ENCODE measurements at places on chromosomes 2 and 18.

DNA sequence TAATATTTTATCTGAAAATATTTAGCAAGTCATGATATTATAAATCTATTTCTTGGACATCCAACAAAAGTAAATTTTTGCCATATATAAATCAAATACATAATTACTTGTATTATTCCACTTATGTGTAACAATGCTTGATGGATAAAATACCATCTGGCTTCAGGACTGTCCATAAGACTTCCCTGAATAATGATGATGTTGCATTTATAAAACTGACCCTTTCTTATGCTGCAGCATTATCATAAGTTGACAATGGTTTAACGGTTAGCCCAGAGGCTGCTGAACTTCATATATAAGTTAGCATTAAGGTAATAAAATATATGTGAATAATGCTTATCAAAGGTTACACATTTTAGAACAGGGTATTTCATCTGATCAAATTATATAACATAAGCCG, 95.4 kb downstream of the CDH2 start:
- no peak for DNase-seq

GRCh38 chr2:100736121-100736915, 83.6 kb upstream of the NPAS2 start:
- no peak for DNase-seq

DNA sequence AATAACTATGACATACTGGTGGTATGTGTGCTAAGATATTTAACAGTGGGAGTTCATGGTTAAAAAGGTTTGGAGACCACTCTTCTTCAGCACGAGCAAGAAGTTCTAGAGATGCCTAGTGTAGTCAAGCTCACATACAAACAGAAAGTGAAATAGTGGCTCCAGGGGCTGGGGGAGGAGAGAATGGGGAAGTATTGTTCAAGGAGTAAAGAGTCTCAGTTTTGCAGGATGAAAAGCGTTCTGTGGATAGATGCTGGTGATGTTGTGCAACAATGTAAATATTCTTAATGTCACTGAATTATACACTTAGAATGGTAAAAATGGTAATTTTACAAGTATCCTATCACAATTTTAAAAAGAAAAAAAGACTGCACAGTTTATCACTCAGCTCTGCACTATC, 29.0 kb upstream of the EPAS1 start:
- peak; percentile 70 for DNase-seq

- DNase-seq: no peak
Observed at GRCh38 chr2:10377052-10377746, 70.9 kb downstream of the ODC1 start.

DNA sequence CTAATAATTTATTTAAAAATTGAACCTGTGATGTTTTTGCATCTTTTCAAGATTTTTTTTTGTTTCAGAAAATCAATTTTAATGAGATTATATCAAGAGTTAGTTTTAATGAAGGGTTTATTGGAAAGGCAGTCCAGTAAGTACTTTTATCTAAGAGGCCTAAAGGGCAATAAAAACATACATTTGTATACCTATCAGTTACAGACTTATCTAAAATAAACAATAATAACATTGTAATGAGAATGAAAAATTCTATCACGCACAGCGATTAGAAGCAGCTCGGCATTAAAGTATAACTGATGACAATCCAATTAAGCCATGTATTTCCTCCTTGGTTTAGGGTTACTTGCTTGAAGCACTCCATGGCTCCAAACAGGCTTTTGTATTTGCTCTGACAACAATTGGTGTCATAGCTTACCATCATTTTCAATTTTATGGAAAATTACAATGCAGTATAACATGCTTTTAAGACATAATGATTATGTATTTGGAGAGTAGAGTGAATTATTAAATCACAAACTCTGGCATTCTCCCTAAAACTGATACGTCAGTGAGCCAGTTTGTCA, 629.4 kb downstream of the TSN start:
- DNase-seq: no peak

- DNase-seq: no peak
Observed at GRCh38 chr2:212539072-212539880, 674 bp upstream of the ERBB4 start.

DNA sequence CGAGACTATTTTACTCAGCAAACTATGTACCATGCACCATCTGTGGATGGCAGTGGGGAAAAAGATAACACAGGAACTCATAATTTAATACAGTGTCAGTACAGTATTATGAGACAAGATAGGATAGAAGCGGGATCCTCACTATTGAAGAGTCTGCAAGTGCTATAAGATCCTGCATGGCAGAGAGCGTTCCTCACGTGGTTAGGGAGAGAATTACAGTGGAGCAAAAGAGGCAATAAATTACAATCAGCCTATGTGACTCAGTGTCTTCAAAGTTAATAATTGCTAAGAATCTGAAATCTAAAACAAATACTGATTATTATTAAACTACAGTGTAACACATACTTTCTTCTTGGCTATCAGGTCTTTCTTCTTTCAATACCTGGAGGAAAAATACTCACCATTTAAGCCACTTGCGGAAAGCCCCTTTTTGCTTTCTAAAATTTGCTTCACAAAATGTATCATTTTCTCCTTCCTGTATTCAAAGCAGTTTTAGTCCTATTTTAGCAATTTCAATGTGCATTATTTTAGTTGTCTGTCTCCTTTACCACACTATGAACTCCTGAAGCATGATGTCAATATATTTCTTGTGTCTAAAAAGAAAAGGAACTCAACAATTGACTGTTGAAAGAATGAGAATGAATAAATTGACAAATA, 342.9 kb downstream of the SPAG16 start:
- no peak for DNase-seq

GRCh38 chr2:5914811-5915611, 222.8 kb downstream of the SOX11 start:
- DNase-seq: no peak

DNA sequence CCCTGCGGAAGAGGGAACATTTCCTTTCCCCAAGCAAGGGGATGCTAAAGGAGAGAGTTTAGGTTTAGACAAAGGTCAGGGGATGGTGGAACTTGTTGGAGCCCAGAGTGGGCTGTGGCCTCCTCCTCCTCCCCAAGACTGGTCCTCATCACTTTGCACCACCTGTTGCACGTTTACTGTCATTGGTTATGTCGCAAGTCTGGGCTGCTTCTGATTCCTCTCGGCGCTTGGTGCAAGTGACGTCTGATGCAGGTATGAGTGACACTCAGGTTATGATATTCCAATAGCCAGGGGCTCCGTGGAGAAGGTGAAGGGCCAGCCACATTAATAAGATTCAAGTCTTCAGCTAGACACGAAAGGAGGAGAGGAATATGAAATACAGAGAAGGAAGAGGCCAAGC, 59.8 kb downstream of the TSN start:
- DNase-seq: no peak

GRCh38 chr2:39933196-39933595, 154.1 kb upstream of the THUMPD2 start:
- DNase-seq: no peak

- no peak for DNase-seq
Observed at GRCh38 chr2:221346411-221346810, 225.7 kb downstream of the EPHA4 start.

GRCh38 chr2:148218326-148219075, 197.6 kb downstream of the MBD5 start:
- DNase-seq: no peak

GRCh38 chr18:55405893-55406406, 182.0 kb downstream of the TCF4 start:
- DNase-seq: peak; percentile 55

DNA sequence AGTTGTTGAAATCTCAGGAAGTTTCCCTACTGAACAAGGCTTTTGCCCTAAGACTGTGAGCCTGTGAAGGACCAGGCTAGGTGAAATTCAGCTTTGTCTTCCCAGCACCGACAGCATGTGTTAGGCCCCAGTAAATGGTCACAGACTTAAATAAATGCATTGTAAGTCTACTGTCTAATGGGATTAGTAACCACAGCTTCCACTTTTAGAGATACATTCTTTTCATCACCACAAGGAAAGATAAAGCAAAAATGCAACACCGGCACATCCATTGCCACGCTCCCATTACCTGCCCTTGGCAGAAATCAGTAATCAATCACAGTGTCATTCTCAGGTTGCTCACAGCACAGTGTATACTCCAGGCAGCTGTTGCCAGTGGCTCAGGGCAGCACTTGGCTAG, 59.3 kb downstream of the CRACDL start:
- no peak for DNase-seq

GRCh38 chr2:171706152-171706803, 19.0 kb downstream of the DYNC1I2 start:
- no peak for DNase-seq

DNA sequence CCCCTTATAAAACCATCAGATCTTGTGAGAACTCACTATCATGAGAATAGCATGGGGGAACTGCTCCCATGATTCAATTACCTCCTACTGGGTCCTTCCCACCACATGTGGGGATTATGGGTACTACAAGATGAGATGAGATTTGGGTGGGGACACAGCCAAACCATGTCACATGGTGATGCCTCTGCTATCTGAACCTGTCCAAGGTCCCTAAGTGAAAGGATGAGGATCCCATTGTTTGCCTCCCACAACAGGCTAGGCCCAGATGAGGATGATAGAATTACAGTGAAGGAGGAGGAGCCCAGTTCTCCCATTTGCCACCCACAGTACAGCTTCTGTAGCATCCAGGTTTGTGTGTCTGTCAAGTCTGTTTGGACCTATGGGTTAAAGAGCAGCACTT, 65.4 kb downstream of the PRKCE start:
- DNase-seq: no peak

DNA sequence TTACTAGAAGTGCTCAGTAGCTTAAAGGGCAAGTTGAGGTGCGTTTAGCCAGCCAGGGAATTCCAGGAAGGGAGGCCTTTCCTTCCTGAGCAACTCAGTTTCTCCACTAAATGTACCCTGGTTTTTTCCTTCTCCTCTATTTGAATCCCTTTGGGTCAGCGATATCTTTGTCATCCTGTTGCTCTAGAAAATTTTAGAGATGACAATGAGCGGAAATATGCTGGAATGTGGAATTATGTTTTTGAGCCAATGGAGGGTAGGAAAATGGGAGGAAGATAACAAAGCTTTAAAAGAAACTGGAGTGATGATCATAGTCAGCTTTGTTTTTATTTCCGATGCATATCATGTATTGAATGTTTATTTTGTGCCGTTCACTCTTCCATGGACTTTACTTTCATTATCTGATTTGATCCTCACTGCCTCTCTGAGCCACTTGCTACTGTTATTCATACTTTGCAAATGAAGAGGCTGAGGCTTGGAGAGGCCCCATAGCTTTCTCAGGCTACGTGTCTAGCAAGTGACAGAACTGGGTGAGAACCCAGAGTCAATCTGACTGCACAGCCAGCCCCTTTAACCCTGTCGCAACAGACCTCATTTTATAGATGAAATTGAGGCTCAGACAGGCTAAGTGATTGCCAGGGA, 67.3 kb downstream of the NTSR2 start:
- DNase-seq: no peak

DNA sequence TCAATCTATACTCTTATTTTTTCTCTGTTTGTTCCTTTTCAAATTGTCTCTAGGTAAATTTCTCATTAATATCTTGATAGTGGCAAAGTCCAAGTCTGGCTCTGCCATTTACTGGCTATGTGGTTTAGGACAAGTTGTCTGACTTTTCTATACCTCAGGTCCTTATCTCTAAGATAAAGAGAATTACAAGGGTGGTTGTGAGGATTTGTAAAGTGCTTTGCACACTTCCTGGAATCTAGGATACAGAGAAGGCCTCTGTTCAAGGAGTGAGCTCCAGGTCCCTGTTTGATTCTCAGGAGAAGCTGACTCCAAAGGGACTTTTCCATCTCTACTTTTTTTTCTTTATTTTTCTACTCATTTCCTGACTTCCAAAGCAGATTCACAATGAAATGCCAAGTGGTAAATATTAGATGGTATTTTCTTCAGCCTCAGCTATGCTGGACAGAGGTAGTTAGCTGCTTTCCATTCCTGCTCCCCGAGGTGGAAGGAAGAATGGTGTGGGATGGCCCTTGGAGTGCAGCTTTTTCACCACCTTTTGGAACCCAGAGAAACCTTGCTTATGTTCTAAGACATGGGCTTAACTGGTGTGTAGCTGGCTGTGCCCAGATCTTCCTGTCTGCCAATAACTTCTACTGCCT, 90.5 kb downstream of the GALNT1 start:
- no peak for DNase-seq

- DNase-seq: no peak
Observed at GRCh38 chr2:28644760-28645159, 106.9 kb upstream of the PPP1CB start.

DNA sequence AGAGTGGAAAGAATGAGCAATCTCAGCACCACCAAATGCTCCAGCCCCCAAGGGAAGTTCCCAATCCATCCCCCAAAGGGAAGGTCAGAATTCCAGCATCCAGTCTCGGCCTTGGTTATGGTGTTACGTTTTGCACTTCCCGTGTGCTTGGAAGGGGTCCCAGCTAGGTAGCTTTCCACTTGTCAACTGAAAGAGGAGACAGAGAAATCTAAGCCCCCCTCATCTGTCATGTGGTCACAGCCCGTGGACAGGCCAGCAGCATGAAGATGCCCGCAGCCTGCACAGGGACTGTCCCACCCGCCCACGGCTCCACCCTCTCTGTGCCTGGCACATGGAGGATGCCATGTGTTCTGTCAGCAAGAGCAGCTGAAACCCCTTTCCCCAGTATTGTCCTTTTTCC, 32.1 kb downstream of the RHOB start:
- DNase-seq: no peak

- no peak for DNase-seq
Observed at GRCh38 chr2:120132691-120133090, 90.5 kb downstream of the TMEM185B start.

DNA sequence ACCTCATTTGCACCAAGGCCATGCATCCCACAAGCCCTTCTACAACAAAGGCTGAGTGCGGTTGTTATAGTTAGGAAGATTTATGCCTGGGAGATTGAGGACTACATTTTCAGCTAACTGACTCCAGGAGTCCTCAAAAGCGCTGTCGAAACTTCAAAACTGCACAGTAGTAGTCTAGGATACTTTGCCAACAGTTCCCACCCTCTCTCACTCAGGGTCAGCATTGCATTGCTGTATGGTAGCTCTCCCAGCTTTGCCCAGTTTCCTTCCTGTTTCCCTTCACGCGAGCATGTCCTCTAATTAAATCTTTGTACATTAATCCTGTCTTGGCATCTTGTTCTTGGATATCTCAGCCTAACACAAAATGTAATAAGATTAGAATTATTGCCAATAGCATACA, 420.6 kb upstream of the UBE2E3 start:
- DNase-seq: no peak
